ENCODE measurements at places on chromosomes 3 and 15.

- DNase-seq: no peak
These were observed at the start of gene CADPS for GRCh38 chr3:62874711-62875557. TSS of gene CADPS (minus strand) at chr3:62875416. CDS start at chr3:62875029, 387 bp downstream.

- DNase-seq: no peak
These were observed 115.5 kb downstream of the ADCY5 start for GRCh38 chr3:123333401-123333800.

- no peak for DNase-seq
These were observed 82.9 kb downstream of the FSIP1 start for GRCh38 chr15:39699516-39700374.

GRCh38 chr3:24020036-24020691 lies 75.1 kb downstream of the NR1D2 start:
- DNase-seq: no peak

DNA sequence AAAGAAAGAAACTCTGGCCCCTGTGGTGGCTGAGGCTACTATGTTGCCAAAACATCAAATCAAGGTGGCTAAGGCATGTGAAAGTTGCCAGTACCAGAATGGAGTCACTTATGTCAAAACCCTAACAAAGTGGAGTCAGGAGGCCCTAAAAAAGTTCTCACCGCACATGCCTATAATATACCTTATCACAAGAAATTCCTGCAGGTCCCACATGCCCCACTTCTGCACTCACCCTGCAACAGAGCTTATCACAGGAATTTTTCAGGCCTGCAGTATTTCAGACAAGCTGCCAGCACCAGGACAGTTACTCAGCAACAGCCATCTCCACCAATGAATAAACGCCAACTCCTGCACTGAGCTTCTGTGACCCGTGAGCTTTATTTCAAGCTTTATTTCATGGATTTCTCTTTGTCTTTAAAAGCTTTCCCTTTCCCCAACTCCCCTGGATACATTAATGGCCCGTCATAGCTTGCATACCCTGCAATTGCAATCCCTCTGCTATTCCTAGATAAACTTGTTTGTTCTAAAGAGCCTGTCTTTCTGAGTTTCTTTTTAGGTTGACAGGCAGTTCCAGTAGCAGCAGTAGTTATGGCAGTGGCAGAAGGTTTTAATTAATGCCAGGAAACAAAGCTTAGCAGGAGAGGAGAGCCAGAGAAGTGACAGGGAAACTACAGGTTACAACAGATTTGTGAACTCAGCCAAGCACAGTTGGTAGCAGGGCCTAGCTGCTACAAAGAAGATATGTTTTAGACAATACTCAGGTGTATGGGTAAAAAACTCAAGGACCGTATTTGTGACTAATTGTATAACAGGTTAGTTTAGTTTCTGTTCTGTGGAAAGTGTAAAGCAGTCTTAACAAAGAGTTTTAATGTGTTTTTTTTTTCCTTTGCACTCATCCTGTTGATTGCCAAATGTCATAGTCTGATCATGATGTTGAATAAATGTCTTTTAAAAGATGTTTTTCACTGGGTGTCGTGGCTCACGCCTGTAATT lies 15.9 kb upstream of the TMEM42 start:
- DNase-seq: no peak

DNA sequence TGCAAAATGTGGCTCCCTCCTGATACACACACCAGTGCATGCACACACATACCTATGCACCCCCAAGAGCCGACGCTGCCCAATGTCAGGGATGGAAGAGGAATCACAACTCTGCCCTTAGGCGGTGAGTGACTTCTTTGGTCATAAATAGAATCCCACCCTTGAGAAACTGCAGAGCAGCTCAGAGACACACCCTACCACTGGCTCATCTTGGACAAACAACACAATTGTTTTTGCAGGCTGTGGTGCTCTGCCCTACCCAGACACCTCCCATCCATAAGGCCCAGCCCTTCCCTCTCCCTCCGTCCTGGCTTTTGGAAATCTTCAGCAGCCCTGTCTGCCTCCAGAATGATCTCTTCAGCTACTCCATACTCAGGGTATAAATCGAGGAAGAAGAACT lies 73.8 kb upstream of the HRH1 start:
- no peak for DNase-seq

DNA sequence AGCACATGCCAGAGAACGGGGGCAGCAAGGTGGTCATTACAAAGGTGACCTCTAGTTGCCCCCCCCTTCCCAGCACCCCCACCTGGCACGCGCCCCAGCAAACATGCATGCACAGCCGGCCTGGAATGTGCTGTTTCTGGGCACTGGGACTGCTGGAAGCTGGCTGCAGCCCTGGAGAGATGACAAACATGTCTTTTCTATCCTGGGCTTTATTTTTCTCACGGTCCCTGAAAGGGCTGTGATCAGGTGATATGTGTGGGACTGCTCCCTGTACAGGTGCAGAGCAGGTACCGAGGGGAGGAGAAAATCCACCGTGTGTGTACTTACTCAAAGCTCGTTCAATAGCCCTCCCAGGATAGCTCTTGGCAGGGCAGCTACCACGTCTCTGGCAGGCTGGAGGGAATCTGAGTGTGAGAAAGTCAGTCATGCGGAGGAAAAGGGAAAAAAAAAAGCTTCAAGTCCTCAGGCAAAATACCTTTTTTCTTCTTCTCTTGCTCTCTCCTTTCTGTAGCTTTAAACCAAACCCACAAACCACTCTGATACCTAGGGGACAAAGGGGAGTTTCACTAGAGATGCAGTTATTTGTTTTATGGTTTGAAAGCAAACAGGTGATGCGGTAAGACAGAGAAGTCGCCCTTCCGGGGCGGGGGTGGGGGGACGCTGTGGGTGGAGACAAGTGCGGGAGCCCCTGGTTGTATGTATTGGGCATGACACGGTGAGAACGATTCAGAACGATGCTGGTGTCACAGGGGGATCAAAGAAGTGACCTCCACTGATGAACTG lies 5.0 kb upstream of the HES1 start:
- DNase-seq: no peak

GRCh38 chr3:43759938-43760337 lies 69.2 kb downstream of the ABHD5 start:
- no peak for DNase-seq

DNA sequence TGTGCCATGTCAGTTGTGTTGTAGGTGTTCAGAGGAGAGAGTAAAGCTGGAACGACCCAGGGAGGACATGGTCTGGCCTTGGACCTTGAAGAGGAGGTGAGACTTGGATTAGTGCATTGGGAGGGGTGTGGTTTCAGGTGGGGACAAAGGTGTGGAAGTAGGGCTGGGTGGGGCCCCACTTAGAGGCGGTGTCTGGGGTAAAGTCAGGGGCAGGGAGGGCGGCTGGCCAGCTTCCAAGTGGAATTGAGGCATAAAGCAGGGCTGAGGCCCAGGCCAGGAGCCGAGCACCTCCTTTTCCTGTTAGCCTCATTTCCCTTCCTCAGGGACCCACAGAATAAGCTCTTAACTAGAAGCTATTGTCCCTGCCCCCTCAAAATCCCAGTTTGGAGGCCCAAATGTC lies 36.2 kb upstream of the FLNB start:
- no peak for DNase-seq

- no peak for DNase-seq
These were observed 72.1 kb upstream of the ITGA11 start for GRCh38 chr15:68503791-68504680.

- DNase-seq: no peak
These were observed 271.6 kb downstream of the CHL1 start for GRCh38 chr3:468172-468571.

DNA sequence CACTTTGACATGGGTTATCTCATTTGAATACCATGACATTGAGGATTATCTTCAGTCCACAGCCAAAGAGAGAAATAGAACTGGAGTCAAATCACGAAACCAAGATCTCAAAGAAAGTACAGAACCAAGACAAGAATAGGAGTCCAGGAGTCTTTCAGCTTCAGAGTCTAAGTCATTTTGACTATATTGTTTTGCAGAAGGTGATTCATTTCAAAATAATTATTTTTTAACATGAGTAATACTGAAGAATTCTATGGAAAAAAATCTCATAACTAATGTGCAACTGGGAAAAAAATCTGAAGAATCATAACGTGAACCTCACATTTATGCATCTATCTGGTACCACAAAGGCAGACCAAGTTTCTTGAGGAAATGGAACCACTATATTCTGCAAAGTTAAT lies 60.3 kb downstream of the UBE3A start:
- no peak for DNase-seq

GRCh38 chr3:108234387-108234957 lies 12.2 kb upstream of the IFT57 start:
- no peak for DNase-seq

DNA sequence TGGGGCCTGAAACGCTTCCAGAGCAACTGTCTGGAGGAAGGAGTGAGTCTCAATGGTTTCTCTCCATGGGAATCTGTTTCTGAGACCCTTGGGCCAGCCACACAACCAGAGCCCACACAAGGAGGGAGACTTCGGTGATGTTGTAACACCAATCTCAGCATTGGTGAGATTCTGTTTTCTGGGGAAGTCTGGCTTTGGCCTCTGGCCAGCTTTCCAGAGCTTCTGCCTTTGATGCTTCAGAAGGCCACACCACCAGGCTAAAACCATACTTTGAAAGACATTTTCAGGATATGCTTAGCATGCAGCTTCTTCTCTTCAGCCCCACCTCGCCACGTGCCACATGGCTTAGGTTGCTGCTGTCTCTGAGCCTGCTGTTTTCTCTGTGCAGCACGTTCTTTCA lies 3.6 kb upstream of the EEFSEC start:
- no peak for DNase-seq

DNA sequence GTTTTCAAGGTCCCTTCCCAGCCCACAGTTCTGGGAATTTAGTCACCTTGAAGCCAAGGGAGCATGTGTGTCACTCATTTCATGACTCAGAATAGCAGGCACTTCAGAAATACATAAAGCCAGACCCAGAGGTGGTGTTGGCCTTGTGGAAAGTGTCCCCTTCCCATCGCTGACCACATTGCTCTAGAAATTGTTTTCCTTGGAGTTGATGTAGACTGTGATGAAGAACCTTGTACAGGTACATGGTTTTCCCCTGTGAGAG lies 158.8 kb downstream of the SLCO3A1 start:
- no peak for DNase-seq
